T-helper 22 cell (primary cell): ENCODE measurements at places on chromosomes 7 and 10.

DNA sequence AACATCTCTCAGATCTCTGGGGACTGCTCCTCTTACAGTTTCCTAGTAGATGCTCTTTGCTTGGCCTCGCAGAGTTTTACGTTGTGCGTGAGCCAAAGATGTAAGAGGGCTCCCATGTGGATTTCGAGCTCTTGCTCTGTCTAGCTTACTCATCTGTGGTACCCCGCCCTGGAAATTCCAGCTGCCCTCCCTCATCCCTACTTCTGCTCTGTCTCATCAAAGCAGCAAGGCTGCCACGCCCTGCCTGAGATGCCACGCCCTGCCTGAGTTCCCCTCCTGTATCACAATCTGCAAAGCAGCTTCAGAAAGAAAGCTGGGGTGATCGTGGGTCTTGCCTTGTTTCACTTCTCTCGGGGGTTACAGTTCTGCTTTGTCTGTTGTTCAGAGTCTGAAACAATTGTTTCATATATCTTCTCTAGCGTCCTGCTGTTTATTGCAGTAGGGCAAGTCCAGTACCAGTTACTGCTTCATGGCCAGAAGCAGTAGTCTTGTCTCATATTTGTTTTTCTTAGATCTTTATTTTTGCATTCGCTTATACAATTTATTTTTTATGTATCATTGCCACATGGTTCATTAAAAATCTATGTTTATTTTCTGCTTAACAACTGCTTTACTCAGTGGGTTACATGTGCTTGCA lies 36.1 kb upstream of the CCNY start:
- no peak for DNase-seq

- no peak for DNase-seq
These were observed 57.4 kb upstream of the SVIL start for GRCh38 chr10:29692121-29692539.

GRCh38 chr10:129915526-129916378 lies 48.3 kb downstream of the EBF3 start:
- DNase-seq = no peak

GRCh38 chr7:117065571-117066150 lies 112.4 kb downstream of the ST7 start:
- DNase-seq = no peak

GRCh38 chr10:21172930-21173801 lies 276.1 kb upstream of the NEBL start:
- DNase-seq = no peak
